ENCODE measurements at places on chromosomes 4 and X.

GRCh38 chr4:107939307-107939706 is 8.0 kb downstream of the CYP2U1 start:
- no peak for DNase-seq

GRCh38 chrX:78950009-78950835 is 5.0 kb downstream of the P2RY10 start:
- DNase-seq, result no peak

DNA sequence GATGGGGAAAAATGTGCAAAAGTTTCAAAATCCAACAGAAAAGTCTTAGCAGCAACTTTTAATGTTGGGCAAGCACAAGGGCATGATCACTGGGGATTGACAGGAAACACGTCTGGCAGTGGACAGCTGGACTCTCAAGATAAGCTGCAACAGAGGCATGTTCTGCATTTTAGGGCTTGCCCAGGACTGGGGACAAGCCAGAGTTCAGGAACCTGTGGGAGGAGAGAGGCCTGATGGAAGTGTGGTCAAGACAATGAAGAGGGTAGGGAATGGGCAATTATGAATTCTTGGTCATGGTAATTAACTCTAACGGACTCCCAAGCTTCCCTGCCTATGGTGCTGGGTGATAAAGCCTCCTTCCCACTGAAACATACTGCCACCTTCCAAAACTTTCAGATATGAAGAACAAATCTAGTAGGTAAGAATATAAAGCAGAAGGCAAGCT is 48.4 kb downstream of the ANXA3 start:
- DNase-seq, result no peak

- DNase-seq, result no peak
These were observed 49.7 kb downstream of the TMPRSS11F start for GRCh38 chr4:68079928-68080327.

- DNase-seq, result no peak
These were observed 3.2 kb downstream of the CTAG2 start for GRCh38 chrX:154650221-154650510.

Data from renal pelvis (tissue), 12 donors.